ENCODE measurements at places on chromosomes 3 and 15.

DNA sequence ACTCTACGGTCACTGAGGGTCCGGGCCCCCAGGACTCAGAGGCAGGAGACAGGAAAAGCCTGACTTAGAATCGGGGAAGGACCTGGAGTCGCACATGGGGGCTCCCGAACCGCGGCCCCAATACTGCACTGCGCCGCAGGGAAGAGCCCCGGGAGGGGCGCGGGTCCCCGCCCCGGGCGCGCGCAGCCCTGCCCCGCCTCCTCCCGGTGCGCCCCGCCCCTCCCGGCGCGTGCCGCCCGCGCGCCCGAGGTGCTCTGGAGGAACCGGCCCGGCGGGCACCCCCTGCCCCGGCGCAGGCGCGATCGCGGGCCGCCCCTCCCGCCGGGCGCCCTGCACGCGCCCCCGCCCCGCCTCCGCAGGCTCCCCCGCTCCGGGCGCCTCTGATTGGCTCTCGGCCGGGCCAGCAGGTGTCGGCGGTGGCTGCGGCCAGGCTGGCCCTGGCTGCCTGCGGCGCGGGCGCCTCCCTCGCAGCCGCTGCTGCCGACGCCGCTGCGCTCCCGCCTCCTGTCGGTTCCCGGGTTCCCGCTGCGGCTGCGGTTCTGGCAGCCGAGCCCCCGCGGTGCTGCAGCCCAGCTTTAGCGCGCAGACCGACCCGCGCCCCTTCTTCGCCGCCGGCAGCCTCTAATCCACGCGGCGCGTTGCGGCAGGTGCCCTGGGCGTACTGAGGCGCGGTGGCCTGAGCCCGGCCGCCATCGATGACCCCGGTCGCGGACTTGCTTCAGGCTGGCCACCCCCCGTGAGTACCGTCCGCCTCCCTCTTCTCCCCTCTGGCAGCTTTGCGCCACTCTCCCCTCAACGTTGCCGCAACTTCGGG, at the start of gene MYRIP:
TSS of gene MYRIP (plus strand) at position 429 of the 814 bp plus-strand sequence. CDS start 91,208 bp downstream, outside the sequence.
- DNase-seq, result peak; percentile 77
- H3K36me3 ChIP-seq, result no peaks in the 10 kb centered on the region
- H3K27me3 ChIP-seq, result no peaks in the 10 kb centered on the region
- H3K27ac ChIP-seq, result no peak within 1 kb of the TSS
- peak within 1 kb of the TSS; percentile 51 for H3K4me3 ChIP-seq

GRCh38 chr15:40266828-40267304, 16.0 kb downstream of the ANKRD63 start:
- H3K4me1 ChIP-seq, result no peaks in the 10 kb centered on the region
- H3K36me3 ChIP-seq, result no peaks in the 10 kb centered on the region
- no peak overlapping the region for H3K27ac ChIP-seq
- H3K4me3 ChIP-seq, result no peak overlapping the region
- peak; percentile 58 for DNase-seq

GRCh38 chr15:45391746-45392583, 13.6 kb upstream of the GATM start:
- no peak overlapping the region for H3K27ac ChIP-seq
- H3K4me3 ChIP-seq, result no peak overlapping the region
- no peak for DNase-seq

DNA sequence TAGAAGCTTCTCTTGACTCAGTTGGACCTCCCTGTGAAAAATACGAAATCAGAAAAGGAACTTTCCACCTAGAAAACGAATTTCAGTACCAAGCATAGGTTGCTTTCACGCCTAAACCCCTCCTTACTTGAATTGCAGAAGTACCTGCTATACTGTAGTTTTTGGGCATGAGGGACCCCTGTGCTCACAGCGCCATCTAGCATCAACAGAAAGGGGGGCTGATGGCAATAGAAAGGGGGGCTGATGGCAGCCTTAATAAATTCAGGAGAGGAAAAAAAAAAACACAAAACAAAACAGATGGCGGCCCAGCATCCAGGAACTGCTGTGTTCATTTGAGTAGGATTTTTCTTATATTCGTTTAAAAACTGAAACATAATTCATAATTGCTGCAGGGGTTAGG, 96.7 kb downstream of the NPAP1 start:
- H3K36me3 ChIP-seq, result no peaks in the 10 kb centered on the region
- H3K27me3 ChIP-seq, result no peaks in the 10 kb centered on the region
- H3K27ac ChIP-seq, result no peak overlapping the region

DNA sequence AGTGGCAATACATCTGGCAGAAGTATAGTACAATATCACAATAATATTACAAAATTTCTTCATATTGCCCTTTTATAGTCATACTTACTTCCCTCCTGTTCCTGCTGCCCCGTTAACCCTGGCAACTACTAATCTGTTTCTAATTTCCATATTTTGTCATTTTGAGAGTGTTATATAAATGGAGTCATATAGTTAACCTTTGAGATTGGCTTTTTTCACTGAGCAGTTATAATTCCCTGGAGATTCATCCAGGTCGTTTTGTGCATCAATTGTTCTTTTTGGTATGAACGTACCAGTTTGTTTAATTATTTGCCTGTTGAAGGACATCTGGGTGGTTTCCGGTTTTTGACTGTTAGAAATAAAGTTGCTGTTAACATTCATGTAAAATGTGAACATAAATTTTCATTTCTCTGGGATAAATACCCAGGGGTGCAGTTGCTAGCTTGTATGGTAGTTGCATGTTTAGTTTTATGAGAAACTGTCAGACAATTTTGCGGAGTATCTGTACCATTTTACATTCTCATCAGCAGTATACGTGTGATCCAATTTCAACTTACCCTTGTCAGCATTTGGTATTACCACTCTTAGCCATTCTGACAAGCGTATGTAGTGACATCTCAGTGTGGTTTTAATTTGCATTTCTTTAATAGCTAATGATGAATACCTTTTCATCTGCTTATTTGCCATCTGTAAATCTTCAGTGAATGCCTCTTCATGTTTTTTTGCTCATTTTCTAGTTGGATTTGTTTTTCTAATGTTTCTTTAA, 32.2 kb upstream of the IL20RB start:
- no peak overlapping the region for H3K4me3 ChIP-seq
- H3K36me3 ChIP-seq, result no peaks in the 10 kb centered on the region
- no peaks in the 10 kb centered on the region for H3K27me3 ChIP-seq
- no peaks in the 10 kb centered on the region for H3K4me1 ChIP-seq
